ENCODE measurements at places on chromosomes 1 and 21.

DNA sequence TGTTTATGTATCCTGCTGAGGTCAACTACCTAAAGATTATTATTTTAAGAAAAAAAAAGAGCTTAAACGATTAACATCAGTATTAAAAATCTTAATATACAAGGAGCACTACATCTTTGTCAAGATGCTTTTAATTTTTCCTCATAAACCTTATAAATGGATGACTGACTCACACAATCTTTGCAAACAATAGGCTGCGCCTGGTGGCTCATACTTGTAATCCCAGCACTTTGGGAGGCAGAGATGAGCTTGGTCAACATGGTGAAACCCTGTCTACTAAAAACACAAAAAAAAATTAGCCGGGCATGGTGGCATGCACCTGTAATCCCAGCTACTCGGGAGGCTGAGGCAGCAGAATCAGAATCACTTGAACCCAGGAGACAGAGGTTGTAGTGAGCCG is 1.7 kb downstream of the KHDC4 start:
- DNase-seq: no peak

DNA sequence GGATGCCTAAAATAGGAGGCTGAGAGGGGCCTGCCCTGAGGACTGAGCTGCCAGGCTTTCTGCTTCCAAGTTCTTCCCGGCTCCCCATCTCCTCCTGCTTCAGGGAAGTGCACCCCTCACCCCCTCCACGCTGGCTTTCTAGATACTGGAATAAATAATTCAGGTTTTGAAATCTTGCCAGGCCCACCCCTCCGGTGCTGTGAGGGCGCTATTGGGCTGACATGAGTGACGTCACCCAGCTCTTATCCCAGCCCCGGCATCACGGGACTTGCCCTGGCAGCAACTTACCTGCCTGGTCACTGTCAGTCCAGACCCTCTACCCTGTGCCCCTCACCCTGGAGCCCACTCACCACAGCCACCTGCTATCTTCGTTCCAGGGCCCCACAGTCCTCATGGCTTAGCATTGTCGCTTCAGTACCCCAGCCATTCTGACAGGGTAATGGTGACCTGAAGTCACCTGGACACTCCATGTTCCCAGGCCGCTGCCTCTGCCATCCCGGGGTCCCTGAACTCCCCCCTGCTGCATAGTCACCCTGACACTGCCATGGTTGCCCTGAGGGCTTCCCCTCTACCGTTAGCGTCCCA is 819 bp upstream of the GPR3 start:
- DNase-seq: no peak

- DNase-seq: no peak
Measured at GRCh38 chr1:183304440-183305107, 113.6 kb downstream of the NMNAT2 start.

GRCh38 chr1:244665771-244666217 is 12.9 kb downstream of the DESI2 start:
- peak; percentile 62 for DNase-seq

DNA sequence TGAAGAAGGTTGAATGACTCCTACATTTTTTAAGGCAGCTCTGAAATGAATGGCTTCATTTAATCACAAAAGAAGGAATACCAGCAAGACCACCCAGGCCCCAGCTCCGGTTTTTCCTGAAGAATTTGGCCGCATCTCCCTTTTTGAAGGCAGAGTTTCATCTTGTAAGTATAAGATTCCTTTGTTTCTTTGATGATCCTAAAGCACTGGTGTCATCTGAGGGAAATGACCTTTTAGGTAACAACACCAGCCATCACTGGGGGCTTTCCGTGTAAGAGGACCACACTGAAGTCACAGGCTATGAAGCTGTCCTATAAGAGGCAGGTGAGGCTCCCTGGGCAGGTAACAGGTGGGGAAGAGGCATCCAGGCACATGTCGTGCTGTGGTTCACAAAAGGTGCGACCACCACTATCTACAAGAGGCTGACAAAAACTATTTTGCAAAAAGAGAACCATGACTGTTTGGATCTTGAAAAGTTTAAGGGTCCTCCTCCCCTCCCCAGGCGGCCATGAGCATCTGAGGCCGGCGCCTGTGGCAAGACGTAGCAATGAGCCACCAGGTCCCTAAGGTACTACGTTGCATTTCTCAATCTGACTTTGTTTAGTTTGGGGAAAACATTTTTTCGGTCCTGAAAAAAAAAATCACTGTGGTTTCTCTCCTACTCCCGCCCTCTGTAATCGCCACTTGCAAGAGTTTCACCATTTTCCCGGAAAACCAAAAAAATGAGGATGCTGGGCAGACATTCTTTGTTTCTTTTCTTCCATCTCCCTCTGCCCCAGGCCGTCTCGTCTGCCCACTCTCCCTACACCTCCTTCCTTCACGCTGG is 46.3 kb upstream of the IRF2BP2 start:
- DNase-seq: peak; percentile 48

GRCh38 chr1:58739856-58740466 is 40.1 kb upstream of the MYSM1 start:
- peak; percentile 74 for DNase-seq

DNA sequence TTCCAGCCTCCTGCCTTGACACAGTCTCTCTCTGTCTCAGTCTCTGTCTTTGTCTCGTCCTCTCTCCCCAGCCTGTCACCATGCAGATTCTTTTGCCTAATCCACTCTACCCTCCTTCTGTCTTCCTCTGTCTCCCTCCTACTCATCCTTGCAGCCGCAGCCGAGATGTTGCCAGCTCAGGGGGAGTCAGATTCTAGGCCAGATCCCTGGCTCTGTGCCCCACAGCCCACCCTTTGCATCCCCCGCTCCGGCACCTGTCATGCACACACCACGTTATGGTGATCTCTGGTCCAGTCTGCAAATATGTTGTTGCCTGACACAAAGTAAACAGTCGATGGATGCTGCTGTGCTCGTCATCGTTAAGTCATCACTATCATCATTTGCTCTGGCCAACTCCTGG is 35.5 kb upstream of the IGSF21 start:
- DNase-seq: no peak
